CD4-positive, alpha-beta T cell treated with Interleukin-10 for 1 hour (primary cell): ENCODE measurements at places on chromosomes 7 and 10.

GRCh38 chr10:119523895-119524719 lies 18.4 kb downstream of the RGS10 start:
- no peak for DNase-seq

DNA sequence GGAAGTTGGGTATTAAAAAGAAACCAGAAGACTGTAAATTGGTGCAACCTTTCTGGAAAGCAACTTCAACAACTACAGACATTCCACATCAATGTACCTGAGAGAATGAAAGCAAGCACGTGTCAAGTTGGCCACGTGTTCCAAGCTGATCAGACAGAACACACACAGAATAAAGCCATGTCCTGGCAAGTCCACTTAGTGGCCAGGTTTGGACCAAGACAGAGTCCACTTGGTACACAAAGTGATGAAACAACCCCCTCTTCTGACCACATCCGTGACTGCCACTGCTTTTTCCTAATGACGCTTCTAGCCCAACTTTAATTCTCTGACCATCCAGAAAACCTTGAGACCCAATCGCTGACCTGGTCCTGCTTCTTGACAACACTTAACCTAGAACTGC lies 109.4 kb downstream of the ABLIM1 start:
- no peak for DNase-seq

DNA sequence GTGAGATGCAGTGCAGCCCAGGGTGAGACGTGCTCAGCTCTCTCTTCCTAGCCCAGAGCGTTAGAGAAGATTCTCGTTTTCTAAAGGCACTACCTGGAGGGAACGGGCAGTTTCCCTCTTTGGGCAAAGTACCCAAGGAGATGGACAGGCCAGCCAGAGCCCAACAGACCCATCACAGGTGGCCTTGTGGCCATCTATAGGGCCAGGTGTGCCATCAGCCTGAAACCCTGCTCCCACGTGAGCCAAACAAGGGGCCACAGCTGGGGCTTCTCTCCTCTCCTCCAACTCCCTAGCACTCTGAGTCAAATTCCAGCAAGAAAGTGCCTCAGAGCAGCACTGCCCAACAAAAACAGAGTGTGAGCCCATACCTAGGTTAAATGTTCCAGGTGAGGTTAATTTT lies 22.3 kb downstream of the CHST15 start:
- no peak for DNase-seq

GRCh38 chr7:28748933-28749584 lies 209.1 kb downstream of the TRIL start:
- DNase-seq = no peak

- DNase-seq = no peak
Measured at GRCh38 chr10:129719889-129720590, 244.0 kb downstream of the EBF3 start.

GRCh38 chr10:48205918-48206317 lies 68.6 kb downstream of the FRMPD2 start:
- no peak for DNase-seq

- DNase-seq = no peak
Measured at GRCh38 chr7:1897076-1897860, 227.2 kb downstream of the ELFN1 start.

DNA sequence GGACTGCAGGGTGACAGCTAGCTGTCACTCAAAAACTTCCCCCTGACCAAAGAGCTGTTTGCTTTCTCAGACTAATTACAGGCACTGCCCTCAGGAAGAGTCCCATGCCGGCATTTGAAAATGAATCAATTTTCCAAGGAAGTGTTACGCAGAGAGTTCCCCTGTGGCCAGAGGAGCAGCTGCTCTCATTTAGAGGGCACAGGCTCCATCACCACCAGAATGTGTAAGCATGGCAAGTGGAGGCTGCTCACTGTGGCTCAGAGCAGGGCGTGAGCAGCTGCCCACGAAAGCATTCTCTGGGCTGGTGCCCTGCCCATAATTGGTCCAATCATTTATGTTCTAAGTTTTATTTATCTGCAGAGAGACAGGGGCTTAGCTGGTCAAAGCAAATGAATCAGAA lies 202.2 kb downstream of the RAMP3 start:
- no peak for DNase-seq

DNA sequence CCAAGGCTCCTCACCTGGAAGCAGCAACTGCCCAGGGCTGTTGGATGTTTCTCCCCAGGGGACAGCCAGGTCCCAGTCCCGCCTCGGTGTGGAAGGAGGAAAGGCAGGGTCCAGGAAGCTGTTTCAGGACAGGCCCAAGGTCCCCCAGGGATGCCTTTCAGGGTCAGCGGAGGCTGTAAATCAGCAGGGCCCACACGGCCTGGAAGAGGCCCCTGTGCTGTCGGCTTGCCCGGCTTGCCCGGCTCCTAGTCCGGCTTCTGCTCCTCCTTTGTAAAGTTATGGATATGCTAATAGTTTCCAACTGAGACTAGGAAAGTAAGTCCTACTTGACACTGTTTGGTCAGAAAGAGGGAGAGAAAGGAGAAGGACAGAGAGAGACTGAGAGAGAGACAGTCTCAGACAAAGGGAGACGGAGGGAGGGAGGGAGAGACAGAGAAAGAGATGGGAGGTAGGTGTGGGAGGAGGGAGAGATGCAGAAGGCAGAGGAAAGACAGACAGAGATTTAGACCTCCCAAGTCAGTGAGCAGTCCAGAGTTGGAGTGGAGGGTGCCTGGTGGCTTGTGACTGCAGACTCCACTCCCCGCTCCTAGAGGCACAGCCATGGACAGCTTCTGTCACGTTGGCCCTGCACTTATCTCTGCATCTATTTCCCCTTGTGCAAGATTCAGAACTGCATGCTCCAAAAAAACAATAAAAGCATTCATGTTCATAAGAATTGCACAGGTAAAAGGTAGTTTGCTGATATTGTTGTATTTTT lies 10.5 kb downstream of the IKZF1 start:
- peak; percentile 57 for DNase-seq

DNA sequence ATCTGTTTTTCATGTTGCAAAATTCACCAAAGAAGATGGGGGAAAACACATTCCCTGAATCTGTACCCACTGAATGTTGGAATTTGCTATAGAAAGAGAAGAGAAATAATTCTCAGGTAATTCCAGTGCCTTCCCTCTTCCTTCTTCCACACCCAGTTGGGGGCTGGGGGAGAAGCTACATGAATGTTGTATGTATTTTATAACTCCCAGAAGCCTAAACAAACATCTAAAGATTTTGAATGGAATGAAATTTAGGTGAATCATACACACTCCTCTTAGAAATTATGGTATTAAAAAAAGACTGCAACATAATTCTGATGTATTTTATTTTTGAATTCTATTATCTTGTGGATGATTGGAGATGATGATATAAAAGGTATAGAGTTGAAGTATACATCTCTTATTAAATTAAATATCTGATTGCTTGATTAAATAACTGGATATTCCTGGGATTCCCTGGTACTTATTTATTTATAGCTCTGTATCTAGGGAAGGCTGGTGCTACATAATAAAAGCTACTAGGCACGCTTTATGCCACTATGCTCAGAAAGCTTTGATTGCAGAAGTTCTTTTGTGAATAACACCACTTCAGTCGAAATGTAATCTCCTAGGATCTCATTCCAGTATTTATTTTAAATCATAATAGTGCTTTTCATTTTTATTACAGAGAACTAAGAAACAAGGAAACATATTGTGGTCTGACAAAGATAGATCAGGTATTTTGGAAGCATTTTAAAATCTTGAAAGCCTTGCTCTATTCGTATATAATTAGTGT lies 98.5 kb downstream of the MCU start:
- no peak for DNase-seq

- no peak for DNase-seq
Measured at GRCh38 chr10:36026656-36027390, 384.7 kb upstream of the FZD8 start.

DNA sequence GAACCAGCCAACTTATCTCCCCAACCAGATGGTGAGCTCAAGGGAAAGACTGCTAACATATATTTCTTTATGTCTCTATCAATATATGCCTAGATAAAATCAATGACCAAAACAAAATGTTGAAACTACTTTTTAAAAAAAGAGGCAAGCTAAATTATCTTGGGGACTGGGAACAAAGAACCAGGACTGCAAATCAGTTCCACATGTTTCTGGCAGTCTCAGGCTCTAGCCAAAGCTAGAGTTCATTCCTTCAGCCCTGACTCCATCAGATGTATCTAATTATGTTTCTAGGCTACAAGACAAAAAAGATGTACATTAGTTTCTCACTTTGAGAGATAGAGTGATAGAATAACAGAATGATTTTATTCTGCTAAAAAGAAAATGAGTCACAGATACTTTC lies 1290.3 kb upstream of the SORCS1 start:
- DNase-seq = no peak

DNA sequence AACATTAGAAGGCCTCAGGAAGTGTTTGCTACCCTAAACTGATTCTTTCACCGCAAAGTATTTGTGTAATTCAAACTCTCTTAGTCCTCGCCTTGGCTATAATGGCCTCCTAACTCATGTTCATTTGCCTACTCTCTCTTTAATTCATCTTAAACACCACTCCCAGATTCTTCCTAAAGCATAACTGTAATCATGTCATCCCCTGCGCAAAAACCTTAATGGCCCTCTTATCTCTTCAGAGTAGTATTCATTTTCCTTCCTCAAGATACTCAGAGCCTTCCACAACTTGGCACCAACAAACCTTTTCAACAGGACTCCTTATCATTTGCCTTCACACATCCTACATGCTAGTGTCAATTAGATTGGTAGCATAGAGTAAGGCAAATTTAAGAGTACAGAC lies 42.9 kb downstream of the CSTF2T start:
- DNase-seq = no peak

- no peak for DNase-seq
Measured at GRCh38 chr10:3484306-3485056, 300.5 kb downstream of the KLF6 start.

DNA sequence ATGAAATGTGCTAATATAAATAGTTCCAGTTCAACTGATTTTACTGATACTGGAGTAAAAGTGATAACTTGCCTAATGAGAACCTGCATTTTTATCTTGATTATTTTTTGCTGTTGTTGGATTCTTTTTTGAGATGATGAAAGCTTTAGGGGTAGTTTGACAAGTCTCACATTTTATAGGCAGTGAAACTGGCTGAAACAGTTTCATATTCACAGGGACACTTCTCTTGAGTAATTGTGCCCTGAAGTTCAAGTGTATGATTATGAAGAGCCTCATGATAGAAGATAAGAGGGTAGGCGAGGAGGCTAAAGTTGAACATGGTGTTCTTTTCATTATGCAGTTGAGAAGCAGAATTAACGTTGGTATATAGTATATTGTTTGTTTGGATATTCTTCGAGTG lies 5.1 kb downstream of the AUTS2 start:
- no peak for DNase-seq

DNA sequence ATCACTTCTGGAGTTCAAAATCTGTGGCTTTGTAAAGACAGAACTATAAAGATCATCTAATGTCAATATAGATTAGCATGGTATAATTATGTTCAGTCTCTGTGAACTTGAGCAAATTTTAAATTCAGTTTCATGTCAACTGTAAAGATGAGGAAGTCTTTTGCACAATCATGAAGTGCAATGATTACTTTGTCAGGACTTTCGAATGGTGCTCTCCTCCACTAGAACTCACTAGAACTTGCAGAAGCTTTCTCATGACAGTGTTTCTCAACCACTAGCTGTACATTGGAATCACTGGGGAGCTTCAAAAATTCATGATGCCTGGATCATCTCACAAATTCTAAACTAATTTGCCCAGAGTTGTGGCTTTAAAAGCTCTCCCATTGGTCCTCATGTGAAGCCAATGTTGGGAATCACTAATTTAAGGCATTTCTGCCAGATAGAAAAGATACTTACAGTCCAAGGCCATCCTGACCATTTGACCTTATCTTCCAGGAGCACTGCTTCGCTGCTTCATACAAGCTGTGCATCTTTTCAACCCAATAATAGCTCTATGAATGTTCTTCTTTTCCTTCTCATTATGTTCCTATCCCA lies 12.9 kb downstream of the OR2AE1 start:
- DNase-seq = no peak

DNA sequence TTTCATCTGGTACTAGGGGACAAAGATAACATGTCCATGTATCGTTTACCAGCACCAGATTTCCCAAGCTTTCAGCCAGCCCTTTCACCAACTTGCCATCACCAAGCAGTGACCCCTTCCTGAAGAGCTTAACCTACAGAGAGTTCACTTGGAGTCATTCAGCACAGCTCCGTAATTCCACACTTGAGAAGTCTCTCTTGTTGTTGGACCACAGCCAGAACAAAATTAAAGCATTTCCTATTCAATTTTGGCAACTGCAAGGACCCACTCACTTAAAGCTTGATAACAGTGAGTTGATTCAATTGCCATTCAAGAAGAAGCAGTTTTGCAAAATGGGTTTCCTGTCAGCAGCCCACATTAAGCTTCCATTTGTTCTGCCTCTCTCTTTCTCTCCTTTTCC lies 88.5 kb upstream of the LRRTM3 start:
- DNase-seq = no peak
